ENCODE measurements at places on chromosomes 5 and 9.

DNA sequence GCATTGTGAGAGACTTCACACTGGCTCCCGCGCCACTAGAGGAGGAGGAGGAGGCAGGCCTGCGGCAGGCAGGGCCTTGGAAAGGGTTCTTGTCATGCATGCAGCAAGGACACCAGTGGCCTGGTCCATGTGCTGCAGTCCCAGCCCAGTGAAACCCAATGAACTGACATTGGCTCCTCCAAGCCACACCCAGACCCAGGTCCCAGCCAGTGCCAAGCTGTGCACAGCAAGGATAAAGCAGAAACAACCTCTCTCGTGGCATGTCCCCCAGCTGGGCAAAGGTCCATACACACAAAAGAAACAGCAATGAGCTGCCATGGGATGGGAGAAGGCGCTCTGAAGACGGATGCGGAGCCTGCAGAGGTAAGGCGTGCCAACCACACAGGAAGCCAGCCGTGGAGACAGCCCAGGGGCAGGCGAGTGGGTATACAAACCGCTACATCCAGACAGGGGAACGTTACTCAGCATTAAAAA is 89.2 kb downstream of the SEMA4D start:
- DNase-seq, result no peak

GRCh38 chr5:77431286-77431685 is 60.8 kb downstream of the WDR41 start:
- peak; percentile 60 for DNase-seq

DNA sequence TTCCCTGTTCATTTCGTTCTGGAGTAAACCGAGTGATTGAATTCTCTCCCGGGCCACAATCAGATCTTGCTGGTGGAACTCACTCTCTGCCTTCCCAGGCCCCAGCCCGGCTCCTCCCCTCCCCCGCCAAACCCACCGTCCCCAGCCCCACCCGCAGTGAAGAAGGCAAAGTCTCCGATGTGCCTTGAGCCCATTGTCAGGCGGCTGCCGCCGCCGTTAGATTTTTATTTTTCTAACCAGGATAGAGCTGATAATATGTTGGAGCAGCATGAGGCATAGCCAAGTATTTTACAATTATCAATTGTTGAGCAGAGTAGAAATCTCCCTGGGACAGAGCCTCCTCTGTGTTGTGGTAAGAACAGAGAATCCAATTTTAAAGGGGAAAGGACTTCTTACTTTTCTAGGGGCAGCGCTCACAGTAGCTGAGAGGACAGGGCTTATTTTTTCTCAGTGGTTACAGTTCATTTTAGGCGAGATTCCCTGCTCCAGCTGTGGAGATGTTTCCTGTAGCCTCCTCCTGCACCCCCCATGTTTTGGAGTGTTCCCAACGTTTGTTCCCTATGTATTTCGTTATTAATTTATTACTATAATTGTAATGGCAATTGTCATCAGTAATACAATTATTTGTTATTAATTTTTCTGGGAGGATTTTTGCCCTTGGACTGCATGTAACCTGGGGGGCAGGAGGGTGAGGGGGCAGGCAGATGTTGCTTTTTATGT is 1.3 kb downstream of the PSAT1 start:
- DNase-seq, result no peak

DNA sequence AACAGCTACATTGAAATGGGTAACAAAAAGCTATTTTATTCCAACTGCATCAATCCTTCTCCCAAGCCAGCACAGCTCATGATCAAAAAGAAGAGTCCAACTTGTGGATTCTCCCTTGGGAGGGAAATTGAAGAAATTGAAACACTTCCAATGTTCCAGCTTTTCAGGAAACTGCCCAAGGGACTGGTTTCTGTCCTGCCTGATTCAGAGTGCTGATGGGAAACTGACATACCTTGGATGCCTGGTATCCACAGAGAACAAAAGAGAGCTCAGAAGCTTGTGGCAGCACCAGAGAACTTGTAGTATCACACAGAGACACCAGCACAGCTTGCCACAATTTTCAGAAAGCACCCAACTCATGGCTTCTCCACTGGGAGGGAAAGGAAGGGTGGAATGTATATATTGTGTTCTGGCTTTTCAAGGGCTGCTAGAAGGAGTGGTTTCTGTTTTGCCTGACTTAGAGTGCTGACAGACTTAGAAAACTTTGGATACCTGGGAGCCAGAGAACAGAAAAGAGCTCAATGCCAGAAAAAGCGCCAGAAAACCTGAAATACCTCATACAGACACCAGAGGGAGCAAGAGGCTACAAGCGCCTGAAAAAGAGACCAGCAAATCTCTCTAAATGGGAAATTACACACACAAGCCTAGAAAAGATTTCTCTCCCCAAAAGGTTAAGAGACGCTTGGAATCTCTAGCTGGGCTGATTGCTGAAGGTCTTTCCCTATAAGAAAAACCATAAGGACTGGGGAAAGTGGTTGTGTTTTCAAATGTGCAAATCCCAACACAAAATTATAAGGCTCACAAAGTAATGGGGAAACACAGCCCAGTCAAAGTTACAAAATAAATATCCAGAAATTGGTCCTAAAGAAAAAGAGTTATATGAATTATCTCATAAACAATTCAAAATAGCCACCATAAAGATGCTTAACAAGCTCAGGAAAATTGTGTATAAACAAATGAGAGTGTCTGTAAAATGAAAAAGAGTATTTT is 178.8 kb downstream of the SPOCK1 start:
- DNase-seq, result peak; percentile 71

DNA sequence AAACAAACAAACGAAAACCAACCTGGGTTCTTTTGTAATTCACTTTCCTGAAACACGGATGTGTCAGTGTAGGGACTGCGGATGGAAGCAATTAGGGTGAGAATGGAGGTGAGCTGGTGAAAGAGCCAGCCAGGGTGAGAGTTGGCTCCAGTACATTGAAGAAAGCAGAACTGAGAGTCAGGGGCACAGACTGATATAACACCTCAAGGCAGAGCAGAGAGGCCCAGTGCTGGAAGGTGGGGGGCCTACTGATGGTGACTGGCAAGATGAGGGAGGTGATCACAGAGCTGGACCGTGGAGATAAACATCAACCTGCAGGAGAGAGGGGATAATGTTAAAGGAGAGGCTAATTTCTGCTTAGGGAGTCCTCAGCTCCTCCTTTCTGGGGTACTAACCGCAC is 221.1 kb downstream of the MAN2A1 start:
- no peak for DNase-seq

DNA sequence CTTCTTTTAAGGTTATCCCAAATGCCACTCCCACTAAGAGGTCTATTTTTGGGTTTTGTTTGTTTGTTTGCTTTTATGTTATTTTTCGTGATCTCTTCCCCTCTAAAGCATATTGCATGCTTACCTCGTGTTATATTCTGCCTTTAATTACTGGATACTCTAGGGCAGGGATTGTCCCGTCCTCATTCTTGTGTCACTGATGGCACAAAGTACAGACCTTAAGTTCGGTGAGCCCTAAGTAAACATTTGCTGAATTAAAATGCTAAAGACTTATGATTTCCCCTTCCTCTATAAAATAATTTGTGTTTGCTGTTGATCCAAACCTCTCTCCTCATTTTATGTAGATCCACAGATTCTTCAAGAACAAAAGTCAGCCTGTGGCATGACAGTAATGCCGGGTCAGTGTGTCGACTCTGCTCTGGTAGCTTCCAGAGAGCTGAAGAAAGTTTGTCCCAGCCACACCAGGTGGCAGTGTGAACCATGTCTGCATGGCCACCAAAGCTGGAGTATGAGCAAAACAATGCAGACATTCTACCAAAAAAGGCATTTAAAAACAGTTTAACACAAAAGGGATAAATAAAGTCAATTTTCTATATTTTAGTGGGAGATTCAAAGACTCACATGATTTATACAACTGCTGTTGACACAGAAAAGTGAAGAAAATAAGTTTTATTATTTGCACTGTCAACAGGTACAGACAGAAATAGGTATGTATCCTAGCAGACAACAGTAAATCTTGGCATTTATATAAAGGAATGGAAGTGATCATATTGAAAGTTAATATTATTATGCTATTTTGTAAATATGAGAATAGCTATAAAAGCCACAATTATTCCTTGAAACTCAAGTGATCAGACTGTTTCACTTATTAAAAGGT is 17.9 kb upstream of the POC5 start:
- peak; percentile 3 for DNase-seq

- DNase-seq, result peak; percentile 23
These were observed 63.8 kb downstream of the SNCAIP start for GRCh38 chr5:122375801-122376200.

DNA sequence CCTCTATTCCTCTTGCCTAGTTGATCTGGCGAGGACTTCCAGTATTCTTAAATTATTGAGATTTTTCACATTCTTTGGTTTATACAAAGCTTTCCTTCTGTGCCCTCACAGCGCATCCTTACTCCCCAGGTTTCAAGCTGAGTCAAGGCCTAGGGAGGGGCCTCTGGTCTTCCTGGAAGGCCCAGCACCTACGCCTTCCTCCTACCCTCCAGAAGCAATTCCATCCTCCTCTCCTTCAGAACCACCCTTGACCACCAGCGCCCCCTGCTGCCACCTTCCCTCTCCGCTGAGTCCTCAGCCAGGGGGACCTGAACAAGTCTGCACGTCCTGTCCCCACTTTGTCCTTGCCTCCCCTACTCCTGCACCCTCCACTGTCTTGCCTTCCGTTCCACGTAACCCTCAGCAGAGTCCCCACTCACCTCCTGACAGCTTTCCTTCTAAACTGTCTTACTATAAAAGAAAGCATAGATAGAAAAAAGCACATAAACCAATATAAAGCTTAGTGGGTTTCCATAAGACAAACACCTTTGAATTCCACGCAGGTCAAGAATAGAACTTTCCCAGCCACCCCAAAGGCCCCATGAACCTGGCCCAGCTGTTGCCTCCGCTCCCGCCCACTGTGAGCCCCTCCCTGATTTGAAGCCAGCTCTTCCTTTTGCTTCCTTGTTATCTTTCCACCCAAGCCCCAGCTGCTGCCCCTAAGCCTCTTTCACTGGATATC is 63.0 kb upstream of the CTSL start:
- peak; percentile 66 for DNase-seq

DNA sequence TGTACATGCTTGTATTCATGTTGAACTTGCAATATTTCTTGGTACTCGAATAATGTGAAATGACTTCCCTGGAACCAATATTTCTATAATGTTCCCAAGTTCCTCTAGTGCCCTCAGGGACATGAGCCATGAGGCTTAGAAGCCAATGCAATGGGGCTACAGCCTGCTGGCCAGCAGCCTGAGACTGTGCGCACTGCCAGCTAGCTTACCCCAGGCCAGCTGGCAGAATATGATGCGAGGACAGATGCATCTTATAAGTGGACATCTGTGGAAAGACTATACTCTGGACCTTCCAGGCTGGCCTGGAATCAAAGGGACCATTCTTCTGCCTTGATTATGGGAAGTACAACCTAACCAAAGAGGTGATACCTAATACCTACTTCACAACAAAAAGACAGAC is 1862.0 kb upstream of the ACO1 start:
- no peak for DNase-seq

DNA sequence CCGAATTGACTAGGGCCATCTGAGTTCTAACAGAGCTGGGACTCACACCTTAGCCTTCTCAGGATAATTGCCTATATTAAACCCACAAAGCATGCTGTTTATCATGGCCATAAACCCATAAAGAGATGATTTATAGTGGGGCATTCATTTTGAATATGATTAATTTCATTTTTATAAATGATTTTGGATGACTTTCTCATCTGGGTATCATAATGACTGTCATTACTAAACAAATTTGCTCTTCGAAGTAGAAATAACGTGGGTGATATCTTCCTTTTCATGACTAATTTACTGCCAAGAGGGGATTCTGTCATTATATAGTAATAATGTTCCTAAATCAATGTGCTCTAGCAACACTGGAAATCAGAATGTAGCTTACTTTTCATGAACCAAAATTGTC is 498.2 kb downstream of the CDH12 start:
- no peak for DNase-seq

- peak; percentile 47 for DNase-seq
These were observed 110.5 kb upstream of the CDKN2B start for GRCh38 chr9:22119522-22120158.

DNA sequence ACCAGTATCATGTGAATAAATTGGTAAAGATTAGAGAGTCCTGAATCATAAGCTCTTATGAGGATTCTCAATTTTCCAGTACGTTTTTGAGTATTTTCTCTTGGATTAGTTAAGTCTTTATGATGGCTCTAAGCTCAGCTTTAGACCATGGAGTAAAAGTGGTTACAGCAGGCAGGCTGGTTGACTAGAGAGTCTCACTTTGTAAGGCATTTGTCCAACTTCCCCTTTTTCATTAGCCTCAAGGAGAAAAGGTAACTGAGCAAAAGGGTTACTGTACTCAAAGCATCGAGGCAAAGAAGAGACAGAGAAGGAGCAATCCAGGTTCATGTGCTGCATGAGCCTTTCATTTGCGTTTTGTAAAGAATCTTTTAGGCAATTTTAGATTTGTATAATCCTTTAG is 8.5 kb downstream of the NOP16 start:
- DNase-seq, result no peak

- peak; percentile 50 for DNase-seq
These were observed 301.1 kb downstream of the NR3C1 start for GRCh38 chr5:143102411-143102810.

- no peak for DNase-seq
These were observed 26.6 kb downstream of the PCDHAC2 start for GRCh38 chr5:140992828-140993227.

DNA sequence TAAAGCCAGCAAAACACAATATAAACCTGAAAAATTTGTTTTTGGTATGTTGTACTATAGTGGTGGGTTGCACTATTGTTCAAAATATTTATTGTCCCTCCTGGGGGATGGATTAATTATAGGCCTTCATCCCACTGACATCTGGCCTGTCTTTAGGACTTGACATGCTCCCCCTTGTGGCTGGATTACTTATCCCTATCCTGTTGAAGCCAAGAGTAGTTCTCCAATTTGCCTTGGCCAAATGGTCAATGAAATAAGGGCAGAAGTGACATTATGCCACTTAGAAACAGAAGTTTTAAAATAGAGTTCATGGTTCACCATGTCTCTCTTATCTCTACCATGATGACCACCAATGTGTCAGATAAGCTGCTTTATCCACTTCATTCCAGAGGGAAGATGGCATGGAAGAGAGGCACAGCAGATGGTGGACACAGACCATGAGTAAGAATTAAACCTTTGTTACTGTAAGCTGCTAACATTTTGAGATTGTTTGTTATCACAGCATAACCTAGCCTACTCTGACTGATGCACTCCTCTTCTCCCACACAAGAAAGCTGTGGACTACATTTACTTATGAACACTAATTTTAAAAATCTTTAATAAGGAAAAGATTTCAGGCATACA is 29.2 kb upstream of the ARHGEF28 start:
- no peak for DNase-seq

DNA sequence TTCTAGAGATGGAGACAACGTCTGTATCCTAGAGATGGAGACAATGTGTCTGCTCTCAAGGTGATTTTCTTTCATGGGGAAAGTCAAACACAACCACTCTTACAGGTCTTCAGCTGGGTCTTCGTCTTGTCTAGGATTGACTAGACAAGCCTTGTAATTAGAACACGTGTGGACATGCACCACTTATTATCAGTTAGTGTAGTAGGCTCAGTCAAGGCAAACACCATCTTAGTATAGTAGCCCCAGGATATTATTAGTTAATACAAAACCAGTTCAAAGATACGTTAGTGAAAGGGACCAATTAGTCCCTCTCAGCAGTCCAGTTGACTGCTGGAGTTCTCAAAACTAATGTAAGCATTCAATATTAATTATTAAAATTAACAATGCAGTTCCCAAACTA is 15.1 kb upstream of the CCL28 start:
- DNase-seq, result no peak

Measured in AG10803 (cell line).